ENCODE measurements at places on chromosomes 5 and 9.

- DNase-seq: no peak
Measured at GRCh38 chr5:5183189-5183699, 43.1 kb downstream of the ADAMTS16 start.

GRCh38 chr5:98110282-98110691 is 663.2 kb upstream of the RGMB start:
- no peak for DNase-seq

DNA sequence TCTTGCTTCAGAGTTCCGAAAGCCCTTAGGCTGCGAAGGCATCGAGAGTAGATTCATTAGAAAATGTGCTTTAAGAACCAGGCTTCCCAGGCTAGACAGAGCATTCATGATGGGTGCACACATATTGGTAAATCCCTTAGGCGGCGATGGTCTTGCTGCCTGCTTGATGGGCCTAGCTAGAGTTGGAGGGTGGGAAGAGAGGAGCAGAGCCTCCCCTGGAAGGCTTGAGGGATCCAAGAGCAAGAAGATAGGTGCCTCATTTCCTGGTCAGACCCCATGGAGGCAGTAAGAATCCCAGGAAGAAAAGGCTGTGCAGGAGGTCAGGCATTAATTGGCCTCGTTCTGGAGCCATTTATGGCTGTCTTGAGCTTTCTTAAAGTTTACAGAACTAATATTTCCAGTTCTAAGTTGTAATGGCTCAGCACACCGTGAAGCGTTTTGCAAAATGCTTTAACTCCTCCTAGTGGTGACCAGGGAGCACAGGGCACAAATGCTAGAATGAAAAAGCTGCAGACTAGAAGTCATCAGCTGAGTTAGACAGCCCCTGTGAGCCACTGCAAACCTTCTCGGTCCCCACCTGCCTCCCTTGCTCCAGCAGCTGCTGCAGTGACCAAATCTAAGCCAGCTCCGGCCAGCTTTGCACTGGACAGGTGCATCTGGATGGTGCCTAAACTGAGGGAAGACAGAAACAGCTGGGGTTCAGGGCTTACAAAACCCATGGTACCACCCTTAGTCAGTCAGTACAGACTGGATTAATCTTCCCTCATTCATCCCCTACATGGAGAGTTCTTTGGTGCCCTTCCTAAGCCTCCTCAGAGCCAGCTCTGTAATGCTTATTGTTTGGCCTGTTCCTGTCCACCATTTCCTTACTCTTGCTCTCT is 14.7 kb downstream of the SLC45A2 start:
- DNase-seq: no peak

- DNase-seq: no peak
Measured at GRCh38 chr9:108919517-108919916, 14.4 kb downstream of the ELP1 start.

DNA sequence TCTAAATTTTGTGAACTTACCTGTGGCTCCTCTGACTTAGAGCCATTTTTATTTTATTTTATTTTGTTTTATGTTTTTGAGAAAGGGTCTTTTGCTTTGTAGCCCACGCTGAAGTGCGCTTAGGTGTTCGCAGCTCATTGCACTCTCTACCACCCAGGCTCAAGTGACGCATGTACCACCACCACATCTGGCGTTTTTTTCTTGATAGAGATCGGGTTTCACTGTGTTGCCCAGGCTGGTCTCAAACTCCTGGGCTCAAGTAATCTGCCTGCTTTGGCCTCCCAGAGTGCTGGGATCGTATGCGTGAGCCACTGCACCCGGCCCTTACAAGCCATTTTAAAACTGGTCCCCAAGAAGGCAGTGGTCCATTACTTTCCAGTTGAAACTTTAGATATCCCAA is 18.5 kb downstream of the MATR3 start:
- no peak for DNase-seq

DNA sequence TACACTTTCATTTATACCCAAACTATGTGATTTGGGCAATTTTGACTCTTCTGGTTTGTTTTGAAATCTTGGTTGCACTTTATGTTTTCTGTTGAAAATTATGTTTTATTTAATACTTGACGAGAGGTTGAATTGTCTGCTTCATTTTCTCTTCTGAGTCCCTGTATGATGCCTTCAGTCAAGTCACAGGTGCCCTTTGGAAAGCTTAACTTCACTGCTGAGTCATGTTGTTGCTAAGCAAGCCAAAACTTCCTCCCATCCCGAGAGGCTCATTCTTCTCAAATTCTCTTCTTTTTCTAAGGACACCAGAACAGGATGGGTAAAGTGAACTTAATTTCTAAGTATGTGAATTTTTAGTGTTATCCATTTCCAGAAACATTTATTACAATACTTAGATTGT is 455.3 kb upstream of the PTGER4 start:
- no peak for DNase-seq

DNA sequence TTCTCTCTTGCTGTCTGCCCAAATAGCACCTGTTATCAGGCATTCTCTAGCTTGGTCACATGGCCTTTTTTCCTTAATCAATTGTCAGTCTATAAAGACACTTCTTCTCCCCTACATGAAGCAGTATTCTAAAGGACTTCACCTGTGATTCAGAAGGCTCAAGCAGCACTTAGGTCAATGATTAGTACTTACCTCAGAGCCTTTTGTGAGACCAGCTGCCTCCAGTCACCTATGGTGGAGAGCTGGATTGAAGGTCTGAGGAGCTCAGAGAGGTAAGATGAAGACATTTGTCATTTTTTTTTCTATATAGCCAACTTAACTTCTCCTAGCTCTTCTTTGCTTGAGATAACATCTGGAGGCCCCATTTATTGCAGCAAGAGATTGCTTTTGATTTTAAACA is 278.3 kb upstream of the PCSK5 start:
- no peak for DNase-seq

DNA sequence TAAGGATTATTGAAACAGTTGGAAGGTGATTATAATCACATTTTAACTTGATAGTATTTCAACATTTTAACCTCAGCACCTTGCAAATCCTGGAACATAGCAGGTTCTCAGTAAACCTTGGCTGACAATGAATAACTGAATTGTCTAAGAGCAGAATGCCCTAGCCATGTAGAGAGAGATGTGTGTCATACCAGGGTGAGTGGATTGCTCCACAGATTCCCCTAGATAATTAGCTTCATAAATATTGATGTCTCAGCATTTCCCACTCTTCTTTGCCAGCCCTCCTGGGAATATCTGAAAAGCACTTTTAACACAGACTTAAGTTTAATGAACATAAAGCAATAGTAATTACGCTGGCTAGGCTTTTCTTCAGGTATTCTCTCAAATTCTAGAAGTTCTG is 363.5 kb downstream of the MAN2A1 start:
- DNase-seq: no peak

DNA sequence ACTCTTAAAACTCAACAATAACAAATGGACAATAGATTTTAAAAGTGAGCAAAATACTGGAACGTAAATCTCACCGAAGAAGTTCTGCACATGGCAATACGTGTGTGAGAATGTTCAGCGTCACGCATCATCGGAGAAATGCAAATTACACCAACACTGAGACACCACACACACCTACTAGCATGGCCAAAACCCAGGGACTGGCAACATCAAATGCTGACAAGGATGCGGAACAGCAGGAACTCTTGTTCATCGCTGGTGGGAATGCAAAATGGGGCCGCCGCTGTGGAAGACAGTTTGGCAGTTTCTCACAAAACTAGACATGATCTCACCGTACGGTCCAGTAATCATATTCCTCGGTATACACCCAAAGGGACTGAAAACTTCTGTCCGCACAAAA is 21.6 kb upstream of the CLPTM1L start:
- no peak for DNase-seq

GRCh38 chr5:142828797-142829535 is 58.8 kb downstream of the ARHGAP26 start:
- no peak for DNase-seq

GRCh38 chr5:171632616-171633015 is 153.0 kb upstream of the SMIM23 start:
- DNase-seq: no peak

- no peak for DNase-seq
Measured at GRCh38 chr9:69089491-69089890, 53.9 kb downstream of the FXN start.

DNA sequence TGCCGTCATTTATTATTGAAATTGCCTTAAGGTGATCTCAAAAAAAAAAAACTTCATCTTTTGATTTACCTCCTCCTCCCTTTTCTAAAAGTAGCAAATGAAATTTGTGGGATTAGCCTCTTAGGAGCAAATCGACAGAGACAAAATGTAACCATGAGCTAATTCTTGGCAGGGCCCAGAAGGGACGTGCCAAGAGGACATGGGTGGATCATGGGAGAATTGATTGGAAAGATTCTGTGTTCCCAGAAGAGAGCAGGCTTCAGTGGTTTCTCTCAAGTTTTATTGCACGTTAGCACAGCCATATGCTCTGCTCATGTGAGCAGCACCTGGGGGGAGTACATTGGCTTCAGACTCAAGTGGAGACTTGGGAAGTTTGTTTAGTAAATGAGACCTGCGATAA is 394.6 kb downstream of the ELAVL2 start:
- DNase-seq: no peak

DNA sequence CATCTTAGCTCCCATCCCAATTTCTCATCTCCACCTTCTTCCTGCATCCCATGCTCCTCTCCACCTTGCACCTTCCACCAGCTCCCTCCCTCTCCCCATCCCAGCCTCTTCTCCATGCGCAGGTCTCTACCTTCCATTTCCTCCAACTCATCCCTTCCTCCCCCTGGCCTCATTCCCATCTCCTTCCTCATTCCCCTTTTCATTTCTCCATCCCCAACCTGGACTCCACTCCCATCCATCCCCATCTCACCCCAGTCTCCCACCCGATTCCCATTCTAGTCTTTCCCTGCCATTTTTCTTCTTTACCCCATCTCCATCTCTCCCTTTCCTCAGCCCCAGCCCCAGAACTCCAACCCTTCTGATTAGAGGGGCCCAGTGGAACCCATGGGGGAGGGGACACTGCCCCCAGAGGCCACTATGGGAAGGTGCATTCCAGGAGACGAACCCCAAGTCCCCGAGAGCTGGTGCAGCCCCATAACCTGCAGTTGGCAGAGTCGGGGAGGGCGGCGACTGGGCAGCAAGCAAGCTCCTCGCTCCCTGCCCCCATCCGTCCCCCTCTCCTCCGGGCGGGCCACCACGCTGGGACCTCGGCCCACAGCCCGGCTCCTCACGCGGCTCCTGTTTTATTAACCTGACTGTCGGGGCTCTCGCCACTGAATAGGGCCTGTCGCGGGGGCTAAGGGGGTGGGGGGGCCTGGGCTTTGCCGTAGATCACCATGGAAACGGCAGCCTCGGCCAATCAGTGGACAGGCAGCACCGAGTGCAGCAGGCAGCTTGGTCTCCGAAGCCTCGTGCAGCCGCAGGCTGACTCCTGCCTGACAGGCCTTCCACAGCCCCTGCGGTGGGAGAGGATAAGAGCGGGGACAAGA is 66.7 kb downstream of the PCDH1 start:
- DNase-seq: peak; percentile 7

DNA sequence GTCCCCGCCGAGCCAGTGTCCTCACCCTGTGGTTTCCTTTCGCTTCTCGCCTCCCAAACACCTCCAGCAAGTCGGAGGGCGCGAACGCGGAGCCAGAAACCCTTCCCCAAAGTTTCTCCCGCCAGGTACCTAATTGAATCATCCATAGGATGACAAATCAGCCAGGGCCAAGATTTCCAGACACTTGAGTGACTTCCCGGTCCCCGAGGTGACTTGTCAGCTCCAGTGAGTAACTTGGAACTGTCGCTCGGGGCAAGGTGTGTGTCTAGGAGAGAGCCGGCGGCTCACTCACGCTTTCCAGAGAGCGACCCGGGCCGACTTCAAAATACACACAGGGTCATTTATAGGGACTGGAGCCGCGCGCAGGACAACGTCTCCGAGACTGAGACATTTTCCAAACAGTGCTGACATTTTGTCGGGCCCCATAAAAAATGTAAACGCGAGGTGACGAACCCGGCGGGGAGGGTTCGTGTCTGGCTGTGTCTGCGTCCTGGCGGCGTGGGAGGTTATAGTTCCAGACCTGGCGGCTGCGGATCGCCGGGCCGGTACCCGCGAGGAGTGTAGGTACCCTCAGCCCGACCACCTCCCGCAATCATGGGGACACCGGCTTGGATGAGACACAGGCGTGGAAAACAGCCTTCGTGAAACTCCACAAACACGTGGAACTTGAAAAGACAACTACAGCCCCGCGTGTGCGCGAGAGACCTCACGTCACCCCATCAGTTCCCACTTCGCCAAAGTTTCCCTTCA is 1.4 kb downstream of the GLIS3 start:
- peak; percentile 30 for DNase-seq

DNA sequence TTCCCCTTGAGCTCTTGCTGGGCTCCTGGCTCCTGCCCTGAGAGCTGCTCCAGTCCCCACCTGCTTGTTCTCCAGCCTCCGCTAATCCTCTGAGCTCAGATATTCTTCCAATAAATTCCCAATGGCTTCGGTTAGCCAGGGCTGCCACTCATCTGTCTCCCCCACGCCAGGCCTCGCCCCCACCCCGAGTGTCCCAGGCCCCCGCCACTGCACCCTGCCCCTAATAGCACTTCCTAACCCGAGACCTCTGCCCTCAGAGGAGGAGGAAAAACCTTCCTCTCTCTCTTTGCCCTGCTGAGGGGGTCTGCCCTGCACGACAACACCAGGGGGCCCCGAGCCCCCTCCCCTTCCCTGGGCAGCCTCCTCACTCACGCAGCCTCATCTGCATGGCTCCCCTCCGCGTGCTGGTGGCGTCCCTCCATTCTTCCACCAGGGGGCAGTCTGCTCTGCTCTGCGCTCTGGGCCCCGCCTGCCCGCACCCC is 5.4 kb upstream of the LCN15 start:
- peak; percentile 53 for DNase-seq

GRCh38 chr5:137383909-137384308 is 115.2 kb downstream of the SPOCK1 start:
- no peak for DNase-seq

- no peak for DNase-seq
Measured at GRCh38 chr9:127074561-127075548, 47.6 kb downstream of the ANGPTL2 start.

DNA sequence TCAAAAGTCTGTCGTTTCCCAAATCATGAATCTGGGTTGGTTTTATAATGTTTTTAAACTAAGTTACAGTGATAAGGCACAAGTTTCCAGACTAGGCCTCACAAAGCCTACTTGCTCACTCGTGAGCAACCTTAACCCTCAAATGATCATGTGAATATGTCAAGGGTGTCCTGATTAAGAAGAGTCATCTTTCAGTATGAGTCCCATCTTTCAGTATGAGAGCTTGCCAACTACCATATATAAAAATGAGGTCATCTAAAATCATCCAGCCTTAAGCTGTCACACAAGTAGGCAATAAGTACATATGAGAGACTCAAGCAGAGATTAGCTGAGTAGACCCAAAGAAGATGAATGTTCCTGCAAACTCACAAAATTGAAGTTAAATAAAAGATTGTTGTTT is 668.4 kb upstream of the FAM174A start:
- no peak for DNase-seq
